Activated T-cell treated with anti-CD3 and anti-CD28 coated beads, Interleukin-2, amount 50 U/mL, for 4 hours (primary cell): ENCODE measurements at places on chromosomes 11 and 22.
A peak's percentile ranks its signal among the peaks of the same experiment; 100 is the strongest.

- DNase-seq: no peak
These were observed 931.0 kb downstream of the NTM start for GRCh38 chr11:132301465-132301864.

DNA sequence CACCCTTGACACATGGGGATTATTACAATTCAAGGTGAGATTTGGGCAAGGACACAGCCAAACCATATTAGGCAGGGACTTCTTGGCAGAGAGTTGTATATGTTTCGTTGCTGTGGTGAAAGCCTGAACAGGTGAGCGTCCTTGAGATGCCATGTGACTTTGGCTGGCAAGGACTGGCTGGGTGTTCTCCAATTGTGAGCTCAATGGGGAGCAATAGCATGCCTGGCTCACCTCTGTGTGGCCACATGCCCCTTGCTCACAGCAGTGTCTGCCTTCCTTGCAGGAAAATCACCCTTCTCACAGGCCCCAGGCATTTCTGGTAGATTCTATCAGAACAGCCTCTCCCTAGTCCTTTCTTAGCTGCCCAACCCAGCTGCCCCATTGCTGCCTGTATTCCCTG lies 105.5 kb downstream of the PARVA start:
- no peak for DNase-seq

DNA sequence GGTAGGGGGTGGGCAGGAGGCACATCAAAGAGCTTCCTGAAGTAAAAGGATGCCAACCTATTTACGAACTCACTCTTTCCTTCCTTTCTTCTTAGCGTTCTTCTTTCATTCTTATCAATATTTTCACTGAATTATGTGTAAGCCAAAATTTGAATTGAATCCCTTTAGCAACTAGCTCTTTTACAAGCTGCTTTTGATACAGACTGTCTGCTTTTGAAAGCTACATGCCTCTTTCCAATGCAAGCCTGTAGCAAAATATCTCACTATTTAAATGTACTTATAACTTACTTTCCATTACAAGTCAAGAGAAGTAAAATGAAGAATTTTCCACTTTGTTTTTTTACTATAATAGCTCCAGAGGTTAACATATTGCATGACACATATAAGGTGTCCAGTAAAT lies 186.6 kb downstream of the NXPE2 start:
- no peak for DNase-seq

DNA sequence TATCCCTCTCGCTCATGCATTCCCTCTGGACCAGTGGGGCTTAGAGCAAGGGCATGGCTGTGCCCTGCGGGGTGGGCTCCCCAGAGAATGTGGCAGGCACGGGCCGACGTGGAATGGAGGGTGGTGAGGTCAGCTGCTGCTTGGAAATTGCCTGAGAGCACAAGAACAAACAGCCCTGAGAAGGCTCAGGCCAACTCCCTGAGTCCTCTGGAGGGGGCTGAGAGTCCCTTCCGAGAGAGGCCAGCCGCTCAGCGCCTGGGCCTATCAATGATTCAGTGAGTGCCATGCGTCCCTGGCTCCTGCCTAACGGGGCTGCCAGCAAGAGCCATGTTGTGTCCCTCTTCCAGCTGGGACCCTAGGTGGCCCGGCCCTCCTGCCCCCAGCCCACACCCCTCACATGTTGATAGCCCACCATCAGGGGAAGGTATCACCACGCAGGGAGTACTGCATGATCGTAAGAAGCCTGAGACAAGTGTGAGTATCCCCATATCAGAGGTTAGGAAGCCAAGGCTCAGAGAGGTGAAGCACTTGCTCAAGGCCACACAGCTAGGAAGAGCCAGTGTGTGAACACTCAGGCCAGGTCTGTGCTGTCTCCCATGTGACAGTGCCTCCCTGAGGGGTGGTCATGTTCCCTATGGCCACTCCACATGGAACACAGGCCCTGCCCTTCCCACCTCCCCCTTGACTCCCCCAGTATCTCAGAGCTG lies 55.8 kb downstream of the NECTIN1 start:
- no peak for DNase-seq

GRCh38 chr11:71937826-71938225 lies 9.0 kb downstream of the RNF121 start:
- DNase-seq: no peak

DNA sequence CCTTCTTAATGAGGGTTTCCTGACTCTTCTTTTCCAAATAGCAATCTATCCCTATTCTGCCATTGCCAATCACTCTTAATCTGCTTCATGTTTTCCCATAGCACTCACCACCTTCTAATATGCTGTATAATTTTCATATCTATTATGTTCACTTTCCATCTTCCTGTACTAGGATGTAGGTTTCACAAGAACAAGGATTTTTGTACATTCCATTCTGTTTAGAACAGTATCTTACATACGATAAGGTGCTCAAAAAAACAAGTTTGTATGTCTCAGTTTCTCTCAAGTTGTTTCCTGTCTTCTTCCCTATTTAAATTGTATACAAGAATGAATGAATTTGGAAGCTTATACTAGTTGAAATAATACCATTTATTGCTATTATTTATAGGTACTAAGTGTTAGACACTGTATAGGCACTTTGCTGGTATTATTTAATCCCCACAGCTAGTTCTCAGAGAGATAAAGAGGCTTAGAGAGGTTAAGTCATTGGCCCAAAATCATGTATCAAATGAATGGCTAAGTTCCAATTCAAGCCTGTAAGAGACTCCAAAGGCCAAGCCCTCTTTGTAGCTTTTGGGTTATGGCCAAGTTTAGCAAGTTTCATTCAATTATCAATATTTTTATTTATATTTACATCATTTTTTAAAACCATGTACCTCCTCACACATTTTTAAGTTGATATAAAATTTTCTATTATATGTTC lies 134.7 kb downstream of the PAX6 start:
- no peak for DNase-seq

DNA sequence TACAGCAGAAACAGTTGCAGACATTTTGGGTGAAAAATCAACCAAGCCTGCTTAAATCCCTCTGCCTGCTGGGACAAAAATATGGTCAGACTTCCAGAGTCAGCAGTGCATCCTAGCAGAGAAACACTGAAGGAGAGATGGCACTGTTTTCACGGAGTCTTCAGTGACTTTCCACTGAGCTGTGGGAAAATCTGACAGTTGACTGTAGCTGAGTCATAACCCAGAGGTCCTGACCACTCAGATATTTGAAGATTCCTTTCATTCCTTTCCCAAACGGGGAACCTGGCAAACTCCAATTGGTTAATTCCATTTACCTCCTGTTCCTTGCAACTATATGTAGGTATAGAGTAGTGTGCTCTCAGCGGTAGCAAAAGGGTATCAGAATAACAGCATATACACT lies 20.9 kb upstream of the UPB1 start:
- DNase-seq: no peak

GRCh38 chr22:19900707-19901436 lies 40.7 kb upstream of the COMT start:
- DNase-seq: no peak

- no peak for DNase-seq
These were observed 311.9 kb downstream of the CTTN start for GRCh38 chr11:70710192-70710591.

- no peak for DNase-seq
These were observed 21.5 kb downstream of the LRRC32 start for GRCh38 chr11:76649011-76649410.

- no peak for DNase-seq
These were observed 155.1 kb downstream of the TENM4 start for GRCh38 chr11:79285756-79286155.

- DNase-seq: no peak
These were observed 597 bp downstream of the RPUSD4 start for GRCh38 chr11:126210871-126211235.

DNA sequence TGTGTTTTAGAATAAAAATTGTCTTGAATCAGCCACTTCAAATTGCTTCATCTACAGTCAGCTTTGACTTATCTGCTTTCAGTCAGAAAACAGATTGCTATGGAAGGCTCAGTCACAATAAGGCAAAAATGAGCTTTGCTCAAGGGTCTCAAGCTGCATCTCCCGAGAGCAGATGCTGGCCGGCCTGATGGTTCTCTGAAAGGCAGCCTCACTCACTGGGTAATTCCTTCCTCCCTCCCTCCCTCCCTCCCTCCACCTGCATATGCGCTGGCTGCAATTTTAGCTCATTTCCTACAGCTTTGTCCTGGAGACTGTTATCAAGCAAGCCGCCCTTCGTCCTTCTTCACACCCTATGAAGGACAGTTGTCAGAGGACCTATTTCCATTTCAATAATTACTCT lies 1.6 kb upstream of the IZUMO1R start:
- DNase-seq: no peak

- peak; percentile 38 for DNase-seq
These were observed 180.4 kb upstream of the B3GAT1 start for GRCh38 chr11:134592391-134592990.

- DNase-seq: no peak
These were observed 33.3 kb downstream of the ELF5 start for GRCh38 chr11:34480314-34480713.

GRCh38 chr11:45698777-45699497 lies 33.5 kb upstream of the CHST1 start:
- no peak for DNase-seq

GRCh38 chr22:33520904-33521780 lies 399.1 kb downstream of the LARGE1 start:
- DNase-seq: no peak

DNA sequence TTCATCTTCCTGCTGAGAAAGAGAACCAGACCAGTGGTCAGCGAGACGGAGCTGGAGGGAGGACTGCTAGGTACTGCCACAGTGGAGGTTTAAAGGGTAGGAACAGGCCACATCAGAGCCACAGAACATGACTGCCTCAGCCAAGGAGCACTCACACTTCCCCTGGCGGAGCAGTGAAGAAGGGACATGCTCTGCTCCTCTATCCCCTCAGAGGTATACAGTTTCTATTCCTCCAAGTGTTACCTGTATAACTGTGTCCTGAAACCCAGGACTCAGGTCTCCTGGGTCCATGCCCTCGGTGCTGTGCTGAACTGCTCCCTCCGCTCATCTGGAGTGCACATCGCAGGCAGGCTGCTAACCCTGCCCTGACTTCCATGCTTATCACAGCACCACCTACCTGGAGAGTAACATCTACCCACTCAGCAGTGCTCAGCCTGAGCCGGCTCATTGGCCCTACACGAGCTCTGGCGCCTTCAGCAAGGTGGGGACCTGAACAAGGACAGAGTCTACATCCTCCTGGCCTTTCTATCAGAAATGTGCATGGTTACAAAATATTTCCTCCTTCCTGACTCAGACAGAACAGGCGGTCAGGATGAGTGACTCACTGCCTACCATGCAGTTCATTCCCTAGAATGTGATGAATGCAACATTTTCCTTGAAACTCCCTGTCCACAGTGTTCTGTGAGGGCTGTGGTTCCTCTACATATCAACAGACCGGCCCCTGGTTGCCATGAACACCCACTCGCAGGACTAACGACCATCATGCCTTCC lies 52.9 kb downstream of the C11orf58 start:
- DNase-seq: no peak

DNA sequence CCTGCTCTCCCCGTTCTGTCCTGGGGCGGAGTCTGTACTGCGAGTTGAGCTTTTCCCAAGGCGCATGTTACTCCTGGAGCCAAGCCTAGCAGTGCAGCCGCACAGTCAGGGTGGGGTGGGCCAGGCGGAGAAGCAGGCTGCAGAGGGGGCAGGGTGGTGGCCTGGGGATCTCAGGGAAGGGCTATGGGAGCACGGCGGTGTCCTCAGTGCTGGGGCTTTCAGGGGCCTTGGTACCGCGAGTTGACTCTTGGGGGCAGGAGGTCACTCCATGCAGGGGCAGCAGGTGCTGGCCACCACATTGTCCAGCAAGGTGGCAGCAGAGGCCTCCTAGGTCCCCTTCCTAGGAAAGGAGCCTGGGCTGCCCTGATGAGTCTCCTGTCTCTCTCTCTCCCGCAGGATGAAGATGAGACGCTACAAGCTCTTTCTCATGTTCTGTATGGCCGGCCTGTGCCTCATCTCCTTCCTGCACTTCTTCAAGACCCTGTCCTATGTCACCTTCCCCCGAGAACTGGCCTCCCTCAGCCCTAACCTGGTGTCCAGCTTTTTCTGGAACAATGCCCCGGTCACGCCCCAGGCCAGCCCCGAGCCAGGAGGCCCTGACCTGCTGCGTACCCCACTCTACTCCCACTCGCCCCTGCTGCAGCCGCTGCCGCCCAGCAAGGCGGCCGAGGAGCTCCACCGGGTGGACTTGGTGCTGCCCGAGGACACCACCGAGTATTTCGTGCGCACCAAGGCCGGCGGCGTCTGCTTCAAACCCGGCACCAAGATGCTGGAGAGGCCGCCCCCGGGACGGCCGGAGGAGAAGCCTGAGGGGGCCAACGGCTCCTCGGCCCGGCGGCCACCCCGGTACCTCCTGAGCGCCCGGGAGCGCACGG lies 14.9 kb upstream of the MIEF1 start:
- DNase-seq: no peak

DNA sequence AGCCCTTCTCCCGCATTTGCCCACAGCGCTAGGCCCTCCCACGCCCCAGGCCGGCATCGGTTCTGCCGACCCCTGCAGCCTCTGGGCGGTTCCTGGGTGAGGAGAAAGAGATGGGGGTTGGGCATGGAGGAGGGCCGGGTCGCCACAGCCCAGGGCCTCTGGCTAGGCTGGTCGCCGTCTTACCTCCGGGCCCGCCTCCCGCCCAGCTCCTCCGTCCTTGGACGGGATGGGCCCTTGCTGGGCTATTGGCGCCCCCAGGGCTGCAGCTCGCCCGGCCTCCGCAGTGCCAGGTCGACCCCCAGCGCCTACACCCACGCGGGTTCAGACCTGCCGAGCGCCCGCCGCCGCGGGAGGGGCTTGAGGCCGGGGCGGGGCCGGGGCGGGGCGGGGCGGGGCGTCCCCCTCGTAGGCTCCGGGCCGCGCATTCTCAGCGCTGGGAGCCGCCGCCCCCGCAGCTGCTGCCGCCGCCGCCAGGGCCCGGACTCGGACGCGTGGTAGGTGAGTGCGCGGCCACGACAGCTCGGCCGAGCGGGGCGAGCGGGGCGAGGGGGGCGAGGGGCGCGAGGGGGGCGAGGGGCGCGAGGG lies at the start of gene CD151:
TSS of gene CD151 (plus strand) at position 424 of the 585 bp plus-strand sequence. CDS start 3,118 bp downstream, outside the sequence.
- peak; percentile 33 for DNase-seq

- DNase-seq: no peak
These were observed at the start of gene TRIM6 for GRCh38 chr11:5596607-5597201. Gene TRIM6, plus strand, starts transcription at chr11:5596637. Its CDS starts 261 bp downstream, at chr11:5596898.

GRCh38 chr11:57083641-57084385 lies 95.1 kb downstream of the OR5AK2 start:
- no peak for DNase-seq
